Endodermal cell (in vitro differentiated cells): ENCODE measurements at places on chromosomes 3 and 15.
A peak's percentile ranks its signal among the peaks of the same experiment; 100 is the strongest.

DNA sequence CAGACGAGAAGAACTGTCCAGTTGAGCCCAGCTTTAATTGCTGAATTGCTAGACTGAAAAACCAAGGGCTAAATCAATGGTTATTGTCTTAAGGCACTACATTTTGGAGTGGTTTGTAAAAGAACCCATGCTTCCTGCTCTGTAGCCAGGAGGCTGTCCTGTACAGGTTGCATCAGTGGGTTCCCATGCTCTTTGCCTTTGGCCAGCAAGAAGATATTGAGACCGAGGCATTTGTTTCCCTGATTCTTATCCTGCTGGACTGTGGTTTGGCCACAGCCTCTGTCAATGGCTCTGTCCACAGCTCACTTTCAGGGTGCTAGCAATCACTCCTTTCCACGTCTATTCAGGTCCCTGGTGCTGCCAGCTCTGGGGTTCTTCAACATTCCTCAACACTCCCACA is 89.6 kb downstream of the FAM43A start:
- DNase-seq = no peak

- no peak for DNase-seq
Observed at GRCh38 chr15:75151214-75152128, 50.2 kb upstream of the C15orf39 start.

DNA sequence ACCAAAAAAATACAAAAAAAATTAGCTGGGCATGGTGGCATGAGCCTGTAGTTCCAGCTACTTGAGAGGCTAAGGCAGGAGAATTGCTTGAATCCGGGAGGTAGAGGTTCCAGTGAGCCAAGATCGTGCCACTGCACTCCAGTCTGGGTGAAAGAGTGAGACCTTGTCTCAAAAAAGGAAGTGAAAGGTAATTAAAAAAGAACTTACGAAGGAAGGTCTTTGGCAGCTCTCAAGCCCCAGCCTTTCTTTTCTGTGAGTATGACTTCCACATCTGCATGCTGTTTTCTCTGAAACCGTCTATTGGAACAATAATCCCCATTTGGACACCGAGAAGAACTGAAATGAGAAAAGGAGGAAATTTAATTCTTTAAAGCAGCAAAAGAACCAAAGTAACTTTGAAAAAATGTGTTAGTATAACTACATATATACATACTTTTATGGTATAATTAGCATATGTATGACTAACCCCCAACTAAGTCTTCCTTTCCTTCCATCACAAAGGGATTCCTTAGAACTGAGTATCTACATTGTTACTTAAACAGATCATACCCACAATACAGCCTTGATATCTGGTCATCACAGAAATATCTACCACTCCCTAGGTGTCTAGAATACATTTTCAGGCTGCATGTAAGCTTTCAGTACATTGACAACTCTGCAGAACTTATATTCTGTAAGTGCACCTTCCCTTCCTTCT is 50.1 kb downstream of the SETD2 start:
- DNase-seq = no peak

DNA sequence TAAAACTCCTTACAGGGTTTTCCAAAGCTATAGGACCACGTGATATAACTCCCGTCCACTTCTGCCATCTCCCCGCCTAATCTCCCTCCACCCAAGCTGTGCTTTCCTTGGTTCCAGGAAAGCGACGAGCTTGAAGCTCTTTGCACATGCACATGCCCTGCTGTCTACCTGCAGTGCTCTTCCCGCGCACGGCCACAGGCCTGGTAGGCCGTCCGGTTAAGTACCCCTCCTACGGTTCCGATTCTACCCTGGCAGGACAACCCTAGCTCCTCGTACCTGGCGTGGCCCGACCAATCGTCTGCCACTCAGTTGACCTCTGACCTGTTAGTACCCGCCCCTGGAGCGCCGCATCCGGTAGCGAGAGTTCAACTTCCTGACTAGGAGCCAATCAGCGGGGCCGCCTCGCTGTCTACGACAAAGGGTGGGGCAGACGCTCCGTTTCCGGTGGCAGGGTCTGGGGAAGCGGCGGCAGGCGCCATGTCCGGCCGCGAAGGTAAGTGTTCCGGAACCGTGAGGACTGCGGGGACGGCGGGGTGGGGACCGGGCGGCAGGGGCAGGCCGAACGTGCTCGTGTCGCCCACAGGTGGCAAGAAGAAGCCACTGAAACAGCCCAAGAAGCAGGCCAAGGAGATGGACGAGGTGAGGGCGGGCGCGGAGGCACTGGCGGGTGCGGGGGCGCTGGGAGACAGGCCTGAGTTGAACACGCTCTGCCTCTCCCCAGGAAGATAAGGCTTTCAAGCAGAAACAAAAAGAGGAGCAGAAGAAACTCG is at the start of the genes CCDC51 and TMA7:
CCDC51 (minus strand) TSS at position 300 of the 770 bp plus-strand sequence. CDS start 4,991 bp downstream, outside the sequence.
TMA7 (plus strand) TSS at position 438 of the 770 bp plus-strand sequence; CDS start at position 478, 40 bp downstream.
- DNase-seq = peak; percentile 99

GRCh38 chr15:43382310-43382709 is 11.4 kb downstream of the TUBGCP4 start:
- no peak for DNase-seq

DNA sequence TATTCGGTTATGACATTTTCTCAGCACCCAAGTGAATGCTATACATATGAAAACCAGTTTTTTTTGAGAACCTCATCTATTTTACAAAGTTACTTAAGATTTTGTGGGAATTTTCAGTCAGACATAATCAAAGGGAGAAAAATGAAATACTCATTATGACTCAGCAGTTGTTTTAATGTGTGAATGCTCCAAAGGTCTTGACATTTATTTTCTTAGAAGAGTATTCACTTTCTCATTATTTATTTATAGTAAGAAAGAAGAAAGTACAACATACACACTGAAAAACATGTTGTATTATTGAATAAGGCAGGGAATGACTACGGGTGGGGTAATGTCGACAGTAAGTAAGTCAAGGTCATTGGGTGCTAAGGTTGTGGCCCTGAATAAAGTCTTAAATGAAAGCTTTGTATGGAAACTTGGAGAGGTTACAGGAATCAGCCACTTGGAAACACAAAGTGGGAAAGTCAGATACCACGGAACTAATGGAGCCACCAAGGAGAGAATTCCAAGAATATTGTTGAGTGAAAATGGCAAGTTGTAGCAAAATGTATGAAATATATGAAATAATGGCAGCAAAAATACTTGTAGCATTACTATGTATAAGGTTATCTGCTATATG is 844.5 kb downstream of the TBL1XR1 start:
- no peak for DNase-seq

- no peak for DNase-seq
Observed at GRCh38 chr3:158108445-158108985, 1.4 kb upstream of the RSRC1 start.

GRCh38 chr3:53803816-53804695 is 42.2 kb downstream of the CHDH start:
- peak; percentile 43 for DNase-seq

- no peak for DNase-seq
Observed at GRCh38 chr3:41525303-41526064, 326.2 kb downstream of the CTNNB1 start.

DNA sequence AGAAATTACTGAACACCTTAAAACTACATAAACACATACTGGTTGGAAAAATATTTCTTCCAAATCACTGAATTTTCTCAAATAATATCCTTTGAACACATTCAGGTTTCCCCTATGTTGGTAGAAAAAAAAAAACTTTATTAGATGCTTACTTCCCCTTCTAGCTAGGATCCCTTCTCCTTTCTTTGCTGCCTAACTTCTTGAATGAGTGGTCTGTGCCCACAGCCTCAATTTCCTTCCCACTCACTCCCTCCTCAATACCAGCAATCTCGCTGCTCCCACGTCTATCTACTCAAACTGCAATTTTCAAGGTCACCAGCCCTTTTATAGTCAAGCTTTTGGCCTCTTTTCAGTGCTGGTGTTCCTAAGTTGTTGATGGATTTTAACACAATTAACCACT is 8.3 kb downstream of the CD200R1 start:
- no peak for DNase-seq

DNA sequence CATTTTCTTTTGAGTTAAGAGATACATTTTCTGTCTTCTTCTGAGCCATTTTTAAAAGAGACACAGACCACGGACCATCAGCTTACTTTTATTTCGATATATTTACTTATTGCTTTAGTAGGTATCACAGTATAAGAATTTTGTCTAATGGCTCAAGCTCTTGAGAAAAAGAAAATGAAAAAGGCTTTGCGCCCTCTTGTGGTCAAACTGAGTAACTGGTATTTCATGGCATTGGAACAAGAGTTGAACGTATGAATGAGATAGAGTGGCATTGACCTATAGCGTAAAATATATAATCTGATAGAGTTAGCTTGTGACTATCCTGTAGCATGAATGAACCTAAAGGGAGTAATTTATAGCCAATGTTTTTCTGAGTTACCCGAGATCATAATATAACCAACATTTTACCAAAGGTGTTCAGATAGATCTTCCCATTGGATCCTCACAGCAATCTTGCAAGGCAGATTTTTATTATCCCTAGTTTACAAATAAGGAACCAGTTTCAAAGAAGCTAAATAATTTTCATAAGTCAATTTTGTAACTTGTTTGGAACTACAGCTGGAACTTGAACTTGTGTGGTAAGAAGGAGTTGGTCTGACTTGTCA is 154.6 kb downstream of the POLR2M start:
- no peak for DNase-seq

GRCh38 chr15:66682246-66682645 is 19.8 kb upstream of the SMAD6 start:
- no peak for DNase-seq

DNA sequence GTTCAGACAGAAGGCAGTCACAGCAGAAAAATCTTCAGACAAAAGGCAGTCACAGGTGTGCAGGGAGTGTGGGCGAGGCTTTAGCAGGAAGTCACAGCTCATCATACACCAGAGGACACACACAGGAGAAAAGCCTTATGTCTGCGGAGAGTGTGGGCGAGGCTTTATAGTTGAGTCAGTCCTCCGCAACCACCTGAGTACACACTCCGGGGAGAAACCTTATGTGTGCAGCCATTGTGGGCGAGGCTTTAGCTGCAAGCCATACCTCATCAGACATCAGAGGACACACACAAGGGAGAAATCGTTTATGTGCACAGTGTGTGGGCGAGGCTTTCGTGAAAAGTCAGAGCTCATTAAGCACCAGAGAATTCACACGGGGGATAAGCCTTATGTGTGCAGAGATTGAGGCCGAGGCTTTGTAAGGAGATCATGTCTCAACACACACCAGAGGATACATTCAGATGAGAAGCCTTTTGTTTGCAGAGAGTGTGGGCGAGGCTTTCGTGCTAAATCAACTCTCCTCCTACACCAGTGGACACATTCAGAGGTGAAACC is 27.6 kb downstream of the ZNF589 start:
- DNase-seq = no peak

- no peak for DNase-seq
Observed at GRCh38 chr3:151201051-151201730, 1.8 kb downstream of the GPR171 start.

DNA sequence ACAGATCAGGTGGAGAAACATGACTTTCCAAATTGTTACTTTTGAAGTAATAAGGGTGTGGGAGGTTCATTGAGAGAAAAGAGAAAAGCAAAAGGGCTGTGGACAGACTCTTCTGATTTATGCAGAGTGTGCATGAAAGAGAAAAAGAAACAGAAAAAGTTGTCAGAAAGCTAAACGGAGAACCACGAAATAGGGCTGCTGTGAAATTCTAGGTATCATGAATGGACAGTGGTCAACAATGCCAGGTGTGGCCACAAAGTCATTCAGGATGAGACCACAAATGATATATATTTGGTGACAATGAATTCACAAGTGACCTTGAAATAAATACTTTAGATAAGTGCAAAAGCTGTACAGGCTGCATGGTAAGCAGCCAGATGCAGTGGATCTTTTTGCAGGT is 170.1 kb downstream of the IL5RA start:
- DNase-seq = no peak

- DNase-seq = no peak
Observed at GRCh38 chr15:42175671-42176070, 19.2 kb upstream of the PLA2G4F start.

- DNase-seq = no peak
Observed at GRCh38 chr3:4063916-4064574, 239.1 kb upstream of the SETMAR start.

DNA sequence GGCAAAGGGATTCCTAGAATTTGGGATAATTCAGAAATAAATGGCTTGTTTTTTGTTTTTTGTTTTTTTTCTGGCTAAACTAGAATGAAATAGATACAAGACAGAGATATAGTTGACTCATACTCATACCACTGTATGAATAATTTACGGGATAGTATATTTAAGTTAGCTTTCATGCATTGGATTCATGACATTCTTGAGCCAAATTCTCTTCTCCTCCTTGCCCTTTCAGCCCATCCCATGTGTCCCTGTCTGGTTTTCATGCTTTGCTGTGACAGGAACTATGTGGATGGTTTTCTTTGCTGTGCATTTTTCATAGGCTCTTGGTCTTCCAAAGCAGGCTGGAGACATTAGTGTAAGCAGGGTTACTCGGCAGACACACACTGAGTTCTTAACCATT is 66.6 kb upstream of the UMPS start:
- DNase-seq = no peak

DNA sequence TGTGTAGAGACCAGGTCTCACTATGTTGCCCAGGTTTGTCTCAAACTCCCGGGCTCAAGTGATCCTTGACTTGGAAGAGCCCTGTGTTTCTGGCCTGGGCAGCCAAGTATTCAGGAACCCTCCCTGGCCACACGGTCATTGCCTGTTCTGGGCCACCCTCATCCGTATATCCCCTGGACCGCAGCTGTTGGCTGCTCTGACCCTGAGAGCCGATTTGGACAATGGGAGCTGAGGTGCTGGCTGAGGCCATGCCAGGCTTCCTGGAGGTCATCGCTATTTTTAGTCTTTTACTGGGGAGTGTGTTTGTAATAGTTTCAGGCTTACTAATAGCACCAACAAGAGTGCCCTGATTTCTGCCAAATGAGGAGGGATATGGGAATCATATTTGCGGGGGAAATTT is 60.7 kb downstream of the ADAMTS7 start:
- DNase-seq = no peak

- DNase-seq = peak; percentile 94
Observed at GRCh38 chr3:138186803-138187295, 252 bp upstream of the ARMC8 start.

GRCh38 chr3:85721409-85722145 is 762.8 kb downstream of the CADM2 start:
- no peak for DNase-seq

DNA sequence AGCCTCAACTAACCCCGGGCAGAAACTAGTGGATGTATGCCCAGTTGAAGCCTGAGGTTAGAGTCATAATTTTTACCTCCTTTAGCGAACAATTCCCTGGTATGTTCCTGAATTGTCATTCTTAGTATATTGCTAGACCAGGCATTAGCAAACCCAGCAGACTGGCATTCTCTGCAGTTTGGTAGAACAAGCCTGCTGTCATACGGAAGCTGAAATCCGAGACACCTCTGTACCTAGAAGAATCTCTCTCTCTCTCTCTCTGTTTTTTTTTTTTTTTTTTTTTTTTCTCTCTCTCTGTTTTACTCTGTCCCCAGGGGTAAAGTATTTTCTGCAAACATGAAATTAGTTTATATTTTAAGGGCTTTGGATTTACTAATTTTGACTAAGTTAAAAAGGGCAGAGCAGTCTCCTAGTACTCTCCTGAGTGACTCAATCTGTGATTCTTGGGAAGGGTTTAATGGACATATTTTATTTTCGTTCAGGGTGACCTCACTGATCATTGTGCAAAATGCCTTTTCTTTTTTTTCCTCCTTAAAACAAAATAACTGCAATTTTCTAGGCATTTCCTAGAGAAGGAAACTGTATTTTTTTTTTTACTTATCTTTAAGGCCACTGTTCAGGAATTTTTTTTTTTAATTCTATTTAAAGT is 133.6 kb upstream of the ICE2 start:
- DNase-seq = no peak
